CD8-positive, alpha-beta memory T cell (primary cell): ENCODE measurements at places on chromosomes 13 and 19. TPM values are rescaled to one million over a fixed set of nuclear protein-coding genes. Genes with fewer than 3 reads are reported as not detected.

Gene TEX26
- total RNA-seq, result not detected

Gene SBSN
- total RNA-seq, result not detected

DNA sequence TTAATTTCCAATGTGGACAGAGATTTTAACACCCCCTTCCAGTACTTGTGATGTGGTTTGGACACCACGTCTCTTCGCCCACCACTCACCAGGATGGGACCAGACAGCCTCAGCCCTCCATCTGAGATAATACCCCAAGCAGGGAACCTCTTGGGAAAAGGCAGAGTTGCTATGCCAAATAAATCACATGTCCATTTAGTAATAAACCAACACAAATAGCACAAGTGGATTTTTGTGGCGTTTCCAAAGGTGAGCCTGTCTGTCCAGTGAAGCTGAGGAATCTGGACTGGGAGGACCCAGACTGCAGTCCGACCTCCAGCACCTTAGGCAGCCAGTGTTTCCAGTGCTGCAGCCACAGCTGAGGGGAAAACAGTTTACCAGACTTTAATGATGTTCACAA is 34.1 kb upstream of the GAS6 start:
- no peak for DNase-seq

DNA sequence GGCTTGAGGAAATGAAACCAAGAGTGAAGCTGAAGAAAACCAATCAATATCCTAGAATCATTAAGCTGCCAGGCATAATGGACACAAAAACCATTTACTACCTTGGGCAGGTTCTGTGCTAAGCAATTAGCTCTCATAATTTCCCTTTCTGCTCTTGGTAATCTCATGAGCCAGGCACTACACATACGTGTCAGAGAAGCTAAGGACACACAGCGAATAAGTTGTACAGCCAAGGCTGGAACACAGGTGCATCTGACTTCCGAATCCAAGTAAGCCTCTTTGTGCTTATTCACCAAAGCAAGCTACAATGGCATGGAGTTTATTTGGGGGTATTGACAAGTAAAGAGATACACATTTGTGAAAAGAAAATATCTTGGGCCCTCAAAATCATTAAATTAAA is 1343.9 kb upstream of the MIR17HG start:
- DNase-seq, result no peak

GRCh38 chr13:57918086-57918485 is 286.5 kb downstream of the PCDH17 start:
- no peak for DNase-seq

GRCh38 chr13:39528661-39528980 is 74.4 kb downstream of the LHFPL6 start:
- no peak for DNase-seq

DNA sequence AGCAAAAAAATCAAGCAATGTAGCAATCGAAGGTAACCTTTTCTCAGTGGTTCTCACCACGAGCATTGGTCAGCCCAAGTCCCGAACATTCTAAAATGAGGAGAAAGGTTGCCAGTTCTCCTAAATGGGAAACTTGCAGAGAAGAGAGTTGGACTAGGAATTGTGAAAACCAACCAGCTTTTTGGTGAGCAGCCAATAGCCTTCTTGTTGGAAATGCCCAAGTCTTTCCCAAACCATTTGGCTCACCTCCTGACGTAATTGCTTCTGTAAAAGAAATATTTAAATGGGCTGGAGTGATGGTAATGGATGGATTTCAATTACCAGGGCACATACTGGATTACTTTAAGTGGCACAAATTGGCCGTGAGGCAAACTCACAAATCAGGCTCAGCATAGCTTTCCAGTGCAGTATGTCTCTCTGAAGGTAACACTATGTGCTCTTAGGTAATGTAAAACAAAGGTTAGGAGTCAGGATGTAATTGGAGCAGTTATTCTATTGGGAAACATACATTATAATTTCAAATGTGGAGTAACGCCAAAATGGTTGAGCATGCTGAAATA is 423.2 kb downstream of the KLF5 start:
- no peak for DNase-seq

DNA sequence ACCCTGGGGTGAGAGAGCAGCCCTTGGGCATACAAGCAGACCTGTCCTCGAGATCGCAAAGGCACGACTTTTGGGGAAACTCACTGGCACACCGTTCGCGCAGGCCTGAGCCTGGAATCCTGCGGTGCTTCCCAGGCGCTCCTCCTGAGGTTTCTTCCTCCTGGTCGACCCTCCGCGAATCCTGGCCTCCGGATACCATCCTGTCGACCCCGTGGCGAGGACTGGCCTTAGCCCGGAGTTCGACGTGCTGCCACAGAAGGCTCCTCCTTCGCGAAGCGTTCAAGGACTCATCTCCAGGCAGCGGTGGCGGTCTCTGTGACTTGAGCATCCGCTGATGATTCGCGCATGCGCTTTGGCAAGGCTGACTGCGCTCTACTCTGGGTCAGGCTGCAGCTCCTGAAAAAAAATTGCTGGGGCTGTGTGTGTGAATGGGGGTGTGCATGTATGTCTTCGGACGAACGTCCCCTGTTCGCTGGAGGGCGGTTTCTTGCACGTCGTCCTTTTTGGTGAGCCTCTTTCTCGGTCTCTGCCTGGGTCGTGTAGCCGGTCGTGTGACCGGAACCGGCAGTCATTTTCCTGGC is 64.4 kb upstream of the ZNF527 start:
- DNase-seq, result no peak
